D341Med (cell line): ENCODE measurements at places on chromosomes 1 and 21.

GRCh38 chr1:37666241-37666867 lies 26.0 kb upstream of the CDCA8 start:
- DNase-seq: no peak

- no peak for DNase-seq
Observed at GRCh38 chr1:226432586-226433340, 24.9 kb upstream of the PARP1 start.

GRCh38 chr1:112636056-112636455 lies 16.4 kb downstream of the CAPZA1 start:
- DNase-seq: no peak

DNA sequence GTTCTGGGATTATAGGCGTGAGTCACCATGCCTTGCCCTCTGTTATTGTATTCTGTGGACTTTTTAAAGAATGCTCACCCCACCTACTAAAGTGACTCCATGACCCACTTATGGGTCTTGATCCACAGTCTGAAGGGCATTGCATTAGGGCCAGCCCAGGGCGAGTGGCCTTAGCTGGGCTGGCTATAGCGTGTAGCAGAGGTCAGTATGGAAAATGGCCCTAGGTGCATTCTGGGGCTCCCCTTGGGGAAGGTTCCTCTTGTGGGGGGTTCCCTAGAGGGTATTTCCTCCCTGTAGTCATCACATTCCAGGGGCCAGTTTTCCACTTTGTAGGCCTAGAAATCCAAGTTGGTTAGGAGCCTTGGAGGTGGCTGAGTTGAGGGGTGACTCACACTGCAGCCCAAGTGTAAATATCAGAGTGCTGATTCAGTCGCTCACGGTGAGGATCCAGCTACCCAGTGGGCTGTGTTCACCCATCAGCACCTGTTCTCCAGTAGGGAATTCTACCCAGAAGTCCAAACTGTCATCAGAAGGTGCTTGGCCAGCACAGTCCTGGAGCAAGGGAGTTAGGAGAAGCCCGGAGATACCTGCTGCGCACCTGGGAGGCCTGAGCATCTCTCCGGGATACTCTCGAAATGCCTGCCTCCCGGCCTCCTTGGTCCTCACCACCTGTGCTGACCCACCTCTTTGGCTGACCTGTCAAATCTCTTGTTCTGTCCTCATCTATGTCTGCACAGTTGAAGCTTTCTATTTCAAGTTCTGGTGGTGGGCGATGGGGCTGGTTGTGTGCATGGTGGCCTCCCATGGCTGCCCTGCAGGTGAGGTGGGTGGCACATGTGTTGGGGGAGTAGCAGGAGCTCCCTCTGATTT lies 52.2 kb downstream of the NENF start:
- DNase-seq: no peak

DNA sequence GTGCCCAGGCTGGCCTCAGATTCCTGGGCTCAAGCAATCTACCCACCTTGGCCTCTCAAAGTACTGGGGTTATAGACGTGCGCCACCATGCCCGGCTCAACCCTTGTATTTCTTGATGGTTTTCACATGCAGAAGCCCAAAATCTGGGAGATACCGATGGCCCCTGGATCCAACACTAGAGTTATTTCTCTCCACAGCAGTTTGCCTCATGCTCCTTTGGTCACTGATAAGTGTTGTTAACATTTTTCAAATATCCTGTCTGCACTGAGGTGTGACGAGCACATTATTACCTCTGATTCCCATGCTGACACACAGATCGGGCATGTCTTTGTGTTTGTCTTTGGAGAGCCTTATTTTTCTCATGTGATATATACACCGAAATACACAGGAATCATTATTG lies 107.0 kb downstream of the KIF26B start:
- DNase-seq: no peak

DNA sequence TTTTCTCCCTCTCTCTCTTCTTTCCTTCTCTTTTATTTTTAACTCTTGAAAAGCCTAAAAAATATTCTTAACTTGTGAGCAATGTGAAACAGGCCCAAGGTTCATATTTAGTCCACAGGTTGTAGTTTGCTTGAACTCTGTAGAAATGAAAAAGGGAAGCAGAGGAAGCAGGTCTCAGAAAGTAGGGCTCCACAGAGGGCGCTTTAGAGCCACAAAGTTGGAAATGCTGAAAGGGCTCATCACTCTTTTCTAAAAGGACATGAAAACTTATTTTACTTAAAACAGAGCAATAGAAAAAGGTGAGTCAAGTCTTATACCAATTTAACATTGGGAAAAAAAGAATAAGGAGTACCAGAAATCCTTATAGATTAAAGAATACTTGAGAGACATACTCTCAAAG lies 247.0 kb downstream of the USP25 start:
- DNase-seq: peak; percentile 29

- DNase-seq: no peak
Observed at GRCh38 chr1:173392895-173393658, 84.1 kb upstream of the PRDX6 start.

DNA sequence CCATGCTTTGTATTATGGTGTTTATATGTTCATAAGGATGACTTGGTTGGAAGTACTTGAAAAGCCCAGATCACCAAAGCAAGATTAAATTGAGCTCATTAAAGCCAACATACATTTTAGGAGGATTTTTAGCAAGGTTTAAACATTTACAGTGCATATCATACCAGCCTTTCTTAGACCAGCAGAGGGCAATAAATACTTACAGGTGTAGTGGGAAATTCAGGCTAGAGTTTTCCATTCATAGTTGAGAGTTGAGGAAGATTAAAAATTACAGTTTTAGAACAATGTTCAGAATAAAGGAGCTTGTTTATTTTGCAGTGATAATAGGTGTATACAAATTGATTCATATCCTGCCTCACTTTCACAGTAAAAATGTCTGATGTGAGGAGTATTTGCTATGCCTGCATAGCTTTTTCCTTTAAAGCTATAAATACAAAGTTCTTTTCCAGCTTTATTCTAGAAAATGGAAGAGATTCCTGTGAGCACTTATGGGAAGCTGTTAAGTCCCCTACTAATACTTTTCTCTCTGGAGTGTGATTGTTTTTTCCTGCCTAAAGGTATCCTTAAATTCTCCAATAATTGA lies 35.3 kb downstream of the DTL start:
- peak; percentile 41 for DNase-seq

- no peak for DNase-seq
Observed at GRCh38 chr1:69791311-69791710, 223.6 kb downstream of the LRRC7 start.

DNA sequence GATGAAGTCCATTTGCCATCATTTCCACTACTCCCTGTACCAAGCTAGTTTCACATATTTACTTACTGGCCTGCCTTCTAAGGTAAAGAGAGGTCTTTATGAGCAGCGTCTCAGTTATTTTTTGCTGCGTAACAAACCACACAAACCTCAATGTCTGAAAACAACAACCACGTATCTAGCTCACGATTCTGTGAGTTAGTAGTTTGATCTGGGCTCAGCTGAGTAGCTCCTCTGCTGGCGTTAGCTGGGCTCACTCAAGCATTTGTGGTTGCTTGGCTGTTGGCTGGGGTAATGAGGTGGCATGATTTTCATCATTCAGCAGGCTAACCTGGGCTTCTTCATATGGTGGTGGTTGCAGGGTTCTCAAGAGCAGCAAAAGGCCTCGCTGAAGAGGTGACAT lies 225.4 kb downstream of the FOXD2 start:
- DNase-seq: no peak

GRCh38 chr1:3033790-3034090 lies 12.5 kb downstream of the ACTRT2 start:
- no peak for DNase-seq

DNA sequence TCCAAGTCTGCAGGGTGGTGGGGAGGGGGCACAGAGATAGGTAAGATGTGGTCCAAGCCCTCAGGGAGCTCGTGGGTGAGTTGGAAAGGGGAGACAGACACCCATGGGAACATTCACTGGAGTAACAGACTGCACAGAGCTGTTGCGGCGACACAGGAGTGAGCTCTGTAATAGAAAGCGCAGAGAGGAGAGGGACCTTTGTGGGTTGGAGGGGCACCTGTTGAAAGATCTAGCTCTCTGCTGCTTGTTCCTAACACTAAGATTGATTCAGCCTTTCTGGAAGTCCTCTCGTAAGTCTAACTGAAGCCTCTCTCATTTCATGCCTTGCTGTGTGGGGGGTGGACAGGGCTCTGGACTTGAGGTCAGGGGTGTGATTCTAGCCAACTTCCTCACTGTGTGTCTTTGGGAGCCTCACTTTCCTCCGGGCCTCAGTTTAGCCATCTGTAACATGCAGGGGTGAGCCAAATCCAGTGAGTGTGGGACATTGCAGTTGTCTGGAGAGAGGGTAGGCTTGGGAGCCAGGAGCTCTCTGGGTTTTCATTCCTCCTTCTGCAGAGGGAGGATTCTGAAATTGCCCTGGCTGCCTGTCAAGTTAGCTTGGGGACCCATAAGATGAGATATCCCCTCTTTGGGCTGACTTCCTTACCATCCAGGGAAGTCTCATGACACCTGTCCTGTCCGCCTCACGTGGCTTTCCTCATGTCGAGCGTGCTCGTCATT lies 2.0 kb upstream of the ACOT11 start:
- no peak for DNase-seq

- DNase-seq: peak; percentile 62
Observed at GRCh38 chr1:109910123-109910962, at the start of gene CSF1. Gene CSF1 (plus strand): TSS chr1:109910849. CDS start chr1:109911024, 175 bp downstream.

DNA sequence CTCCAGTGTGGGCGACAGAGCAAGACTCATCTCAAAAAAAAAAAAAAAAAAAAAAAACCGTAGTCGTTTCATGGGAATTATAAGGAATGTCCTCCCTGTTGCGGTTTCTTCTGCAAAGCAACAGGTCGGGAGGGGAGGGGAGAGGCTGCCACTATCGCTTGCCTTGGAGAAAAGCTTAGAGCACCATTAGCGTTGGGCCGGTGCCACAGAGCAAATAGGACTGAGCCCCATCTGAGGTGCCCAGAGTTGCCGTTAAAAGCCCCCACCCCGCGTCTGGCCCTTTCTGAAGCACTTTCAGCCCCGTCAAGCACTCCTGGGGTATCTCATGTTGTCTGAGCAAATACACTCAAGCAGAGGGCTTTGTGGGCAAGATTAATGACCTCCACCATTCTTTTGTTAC lies 2.2 kb downstream of the RIPPLY3 start:
- DNase-seq: peak; percentile 34

DNA sequence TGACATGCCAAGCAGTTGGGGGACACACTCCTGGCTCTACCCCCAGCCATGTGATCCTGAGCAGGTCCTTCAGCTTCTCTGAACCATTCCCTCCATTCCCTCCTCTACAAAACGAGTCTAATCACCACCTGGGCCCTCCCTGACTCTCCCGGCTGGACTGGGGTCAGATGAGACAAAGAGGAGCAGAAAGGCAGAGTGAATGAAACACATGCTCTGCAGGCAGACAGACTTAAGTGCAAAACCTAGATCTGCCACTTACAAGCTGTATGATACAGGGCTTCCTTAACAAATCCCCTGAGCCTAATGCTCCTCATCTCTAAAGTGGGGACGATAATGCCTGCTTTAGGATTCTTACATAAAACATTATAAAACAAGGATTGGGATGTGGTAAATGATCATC lies 17.3 kb downstream of the RIMS3 start:
- DNase-seq: no peak

DNA sequence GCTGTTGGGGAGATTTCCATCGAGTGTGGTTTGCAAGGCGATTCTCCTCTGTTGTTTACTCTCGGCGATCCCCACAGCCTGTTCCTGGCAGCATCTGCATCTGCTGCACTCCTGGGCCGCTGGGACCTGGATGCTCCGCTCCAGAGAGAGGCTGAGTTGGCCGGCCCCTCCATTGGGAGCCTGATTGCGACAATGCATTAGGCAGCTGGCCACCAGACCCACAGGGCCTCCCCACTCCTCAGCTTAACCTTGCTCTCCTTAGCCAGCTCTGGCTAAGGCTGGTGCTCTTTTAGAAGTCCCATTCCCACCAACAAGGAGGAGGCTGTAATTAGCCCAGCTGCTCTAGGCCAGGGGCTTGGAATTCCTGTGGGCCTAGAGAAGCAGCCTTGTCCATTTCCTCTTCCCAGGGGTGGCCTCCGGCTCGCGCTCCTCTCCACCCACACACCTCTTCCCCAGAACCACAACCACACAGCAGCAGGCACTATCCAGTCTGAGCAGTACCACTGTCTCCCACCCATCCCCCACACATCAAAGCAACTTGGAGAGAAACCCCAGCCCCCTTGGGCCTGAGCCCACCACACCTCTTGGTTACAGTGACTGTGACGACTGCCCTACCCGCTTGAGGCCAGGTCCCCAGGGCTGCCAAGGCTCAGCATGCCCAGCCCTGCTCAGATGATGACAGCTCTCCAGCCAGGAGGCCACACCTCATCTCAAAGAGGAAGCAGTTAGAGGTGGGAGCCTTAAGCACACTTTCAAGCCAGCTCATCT lies 193.8 kb upstream of the EDN2 start:
- no peak for DNase-seq

GRCh38 chr1:158924677-158925076 lies 6.7 kb upstream of the PYHIN1 start:
- no peak for DNase-seq

DNA sequence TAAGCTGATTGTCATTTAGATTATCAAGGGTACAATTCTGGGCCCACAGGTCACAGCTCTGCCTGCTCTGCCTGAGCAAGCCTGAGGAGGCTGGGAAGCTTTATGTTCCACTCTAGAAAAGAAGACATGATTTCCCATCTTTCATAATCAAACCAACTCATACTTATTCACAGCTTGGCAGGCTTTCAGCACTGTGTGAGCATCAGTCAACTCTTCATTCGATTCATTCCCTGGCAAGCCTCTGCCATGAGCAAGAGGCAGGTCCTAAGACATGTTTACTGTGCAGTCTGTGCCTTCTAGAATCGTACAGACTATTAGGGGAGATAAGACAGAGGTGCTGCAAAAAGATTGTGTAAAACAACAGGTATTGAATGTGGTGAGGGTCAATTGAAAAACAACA lies 24.5 kb upstream of the KIRREL1 start:
- no peak for DNase-seq

- DNase-seq: no peak
Observed at GRCh38 chr1:92315766-92316599, 17.1 kb downstream of the RPAP2 start.

DNA sequence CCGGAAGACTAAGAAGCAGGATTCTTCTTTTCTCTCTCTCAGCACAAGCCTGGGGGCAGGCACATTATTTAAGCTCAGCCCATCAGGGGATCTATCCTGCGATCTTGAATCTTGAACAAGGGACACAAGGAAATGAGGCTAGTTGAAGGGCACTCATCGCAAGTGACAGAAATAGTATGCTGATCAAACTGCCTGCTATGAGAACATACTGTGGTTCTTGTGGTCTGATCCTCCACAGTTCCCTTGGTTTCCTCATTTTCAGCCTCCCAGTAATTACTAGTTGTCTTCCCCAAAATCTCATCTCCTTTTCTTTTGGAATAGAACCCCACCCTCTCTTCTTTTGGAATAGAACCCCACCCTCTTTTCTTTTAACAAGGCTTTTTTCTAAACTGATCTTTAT lies 6.5 kb downstream of the ANKRD45 start:
- no peak for DNase-seq

DNA sequence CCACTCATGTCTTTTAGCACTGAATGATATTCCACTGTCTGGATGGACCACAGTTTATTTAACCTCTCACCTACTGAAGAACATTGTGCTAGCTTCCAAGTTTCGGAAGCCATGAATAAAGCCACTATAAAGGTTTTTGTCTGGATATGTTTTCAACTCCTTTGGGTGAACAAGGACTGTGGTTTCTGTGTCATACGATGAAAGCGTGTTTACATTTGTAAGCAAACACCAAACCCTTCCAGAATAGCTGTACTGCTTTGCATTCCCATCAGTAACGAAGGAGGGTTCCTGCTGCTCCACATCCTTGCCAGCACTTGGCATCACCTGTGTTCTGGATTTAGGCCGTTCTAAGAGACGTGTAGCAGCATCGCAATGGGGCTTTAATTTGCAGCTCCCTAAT lies 10.7 kb upstream of the ARHGEF16 start:
- DNase-seq: no peak
